ENCODE measurements at places on chromosomes 12 and 14. TPM values are rescaled to one million over a fixed set of nuclear protein-coding genes. Genes with fewer than 3 reads are reported as not detected.

GRCh38 chr14:91065266-91065665, 4.8 kb upstream of the RPS6KA5 start:
- no peak for DNase-seq

- DNase-seq = no peak
Measured at GRCh38 chr12:33514893-33515292, 75.3 kb upstream of the SYT10 start.

DNA sequence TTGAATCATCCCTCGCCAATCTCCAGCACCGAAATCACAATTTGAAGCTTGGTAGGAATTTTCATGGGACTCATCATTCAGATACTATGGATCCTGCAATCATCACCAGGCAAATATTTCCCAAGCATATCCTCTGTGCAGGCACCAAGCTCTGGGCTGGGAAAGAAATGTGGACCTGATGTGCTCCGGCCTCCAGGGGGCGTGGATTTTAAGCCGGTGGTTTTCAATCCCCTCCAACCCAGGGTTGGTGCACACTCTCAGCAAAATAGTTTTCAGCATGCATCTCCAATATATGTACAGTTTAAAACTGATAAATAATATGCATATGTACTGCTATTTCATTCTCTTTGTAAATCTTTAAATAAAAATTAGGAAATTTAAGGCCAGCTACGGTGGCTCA, 98.9 kb downstream of the RBM19 start:
- DNase-seq = no peak

DNA sequence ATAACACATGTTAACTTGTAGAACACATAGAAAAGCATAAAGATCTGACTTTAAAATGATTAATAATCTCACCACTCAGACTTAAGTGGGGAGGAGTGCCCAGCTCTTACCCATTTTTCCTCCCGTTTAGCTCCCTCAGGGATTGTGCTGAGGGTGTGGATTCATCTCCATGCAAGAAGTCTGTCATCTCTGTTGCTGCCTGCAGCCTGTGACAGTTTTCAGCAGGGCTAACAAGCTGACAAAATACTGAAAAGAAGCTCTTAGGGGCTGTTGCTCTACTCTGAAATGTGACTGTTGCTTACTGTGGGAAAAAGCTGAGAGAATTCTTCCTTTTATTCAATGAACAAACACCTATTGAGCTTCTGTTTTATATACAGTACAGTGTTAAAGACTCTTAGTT, 216.2 kb downstream of the CPNE8 start:
- DNase-seq = no peak

GRCh38 chr14:69573831-69574262, 824 bp downstream of the CCDC177 start:
- DNase-seq = no peak

- peak; percentile 68 for DNase-seq
Measured at GRCh38 chr12:116222358-116222757, 55.1 kb downstream of the MED13L start.

DNA sequence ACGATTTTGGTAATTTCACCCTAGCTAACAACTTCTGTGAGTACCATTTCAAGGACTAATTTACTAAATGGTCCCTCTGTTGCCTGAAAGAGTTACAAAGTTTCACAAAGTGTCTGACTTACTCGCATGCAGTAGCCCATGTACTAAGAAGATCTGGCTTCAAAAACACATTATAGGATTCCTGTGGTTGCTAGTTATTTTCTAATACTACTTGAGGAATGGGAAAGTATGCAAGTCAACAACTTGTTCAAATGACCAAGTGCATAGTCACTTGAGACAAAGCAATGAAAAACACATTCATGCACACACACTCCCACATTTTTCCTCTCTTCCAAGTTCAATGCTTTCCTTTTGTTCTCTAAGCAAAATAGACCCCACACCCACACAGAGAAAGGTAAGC, 219.7 kb upstream of the TMPO start:
- DNase-seq = no peak

GRCh38 chr14:95346266-95346665, 26.6 kb upstream of the CLMN start:
- DNase-seq = no peak

GRCh38 chr12:106369624-106370346, 12.2 kb downstream of the POLR3B start:
- peak; percentile 44 for DNase-seq

DNA sequence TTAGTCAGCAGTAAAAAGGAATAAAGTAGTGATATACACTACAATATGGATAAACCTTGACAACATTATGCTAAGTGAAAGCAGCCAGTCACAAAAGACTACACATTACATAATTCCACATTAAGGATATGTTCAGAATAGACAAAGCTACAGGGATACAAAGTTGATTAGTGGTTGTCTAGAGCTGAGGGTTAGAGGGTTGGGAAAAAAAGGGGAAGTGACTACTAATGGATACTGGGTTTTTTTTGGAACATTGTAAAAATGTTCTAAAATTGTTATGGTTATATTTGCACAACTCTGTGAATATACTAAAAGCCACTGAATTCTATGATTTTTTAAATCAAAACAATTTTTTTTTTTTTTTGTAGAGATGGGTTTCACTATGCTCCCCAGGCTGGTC, 4.8 kb upstream of the NGDN start:
- DNase-seq = no peak

The CDCA3 gene
- total RNA-seq = 11.0 TPM

The MANSC4 gene
- not detected for total RNA-seq

The INSM2 gene
- total RNA-seq = not detected

The TAS2R9 gene
- total RNA-seq = not detected

Measured in pulmonary artery endothelial cell (primary cell).